ENCODE measurements at places on chromosomes 16 and 17.
A peak's percentile ranks its signal among the peaks of the same experiment; 100 is the strongest.

- no peak for DNase-seq
Observed at GRCh38 chr17:61806081-61806828, 57.1 kb downstream of the BRIP1 start.

DNA sequence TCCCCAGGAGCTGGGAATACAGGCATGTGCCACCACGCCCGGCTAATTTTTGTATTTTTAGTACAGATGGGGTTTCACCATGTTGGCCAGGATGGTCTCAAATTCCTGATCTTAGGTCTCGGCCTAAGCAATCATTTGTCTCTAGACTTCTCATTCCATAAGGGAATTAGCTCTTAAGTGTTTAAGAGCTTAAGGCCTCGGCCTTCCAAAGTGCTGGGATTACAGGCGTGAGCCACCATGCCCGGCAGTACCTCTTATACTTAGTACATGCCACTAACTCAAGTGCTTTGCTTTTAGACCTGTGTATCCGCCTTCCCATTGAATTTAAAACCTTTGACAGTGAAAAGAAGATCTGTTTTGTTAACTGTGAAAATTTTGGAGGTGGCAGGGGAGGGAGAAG, 16.6 kb upstream of the IL21R start:
- no peak for DNase-seq

DNA sequence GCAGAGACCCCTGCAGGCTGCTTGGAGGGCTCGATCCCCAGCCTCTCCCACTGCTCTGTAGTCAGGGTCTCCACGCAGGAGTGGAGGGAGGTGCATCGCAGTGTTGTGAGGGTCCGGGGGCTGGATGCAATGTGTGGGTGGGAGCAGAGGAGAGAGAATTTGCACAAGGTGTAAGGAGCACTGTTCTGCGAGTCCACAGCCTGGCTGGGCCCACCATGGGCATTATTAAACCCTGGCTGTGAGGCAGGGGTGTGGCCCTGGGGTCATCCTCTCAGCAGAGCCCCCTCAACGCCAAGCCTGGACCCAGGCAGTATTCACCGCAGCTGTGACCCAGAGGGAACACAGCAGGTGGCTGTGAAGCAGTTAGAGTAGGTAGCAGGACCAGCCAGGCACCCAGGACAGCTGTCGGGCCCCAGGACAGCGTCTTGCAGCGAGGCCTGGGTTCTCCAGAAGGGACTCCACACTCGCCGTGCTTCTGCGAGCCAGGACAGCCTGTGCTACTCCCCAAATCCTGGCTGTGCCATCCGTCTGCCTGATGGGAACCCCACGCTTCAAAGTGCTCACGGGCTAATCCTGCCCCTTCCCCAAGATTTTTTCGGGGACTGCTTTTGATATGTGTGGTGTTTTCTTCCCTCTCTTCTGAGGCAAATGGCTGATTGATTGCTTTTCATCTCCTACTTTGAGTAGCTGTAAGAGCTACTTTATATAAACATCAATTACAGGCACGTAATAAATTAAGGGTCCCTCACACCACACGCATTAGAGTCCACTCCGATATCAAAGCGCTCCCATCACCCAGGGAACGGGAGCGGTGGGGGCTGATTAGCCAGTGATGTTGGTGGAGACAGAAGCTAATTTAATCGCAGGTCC, 100.9 kb upstream of the GSE1 start:
- DNase-seq: no peak

GRCh38 chr16:67563708-67564468, 1.6 kb downstream of the CTCF start:
- no peak for DNase-seq

DNA sequence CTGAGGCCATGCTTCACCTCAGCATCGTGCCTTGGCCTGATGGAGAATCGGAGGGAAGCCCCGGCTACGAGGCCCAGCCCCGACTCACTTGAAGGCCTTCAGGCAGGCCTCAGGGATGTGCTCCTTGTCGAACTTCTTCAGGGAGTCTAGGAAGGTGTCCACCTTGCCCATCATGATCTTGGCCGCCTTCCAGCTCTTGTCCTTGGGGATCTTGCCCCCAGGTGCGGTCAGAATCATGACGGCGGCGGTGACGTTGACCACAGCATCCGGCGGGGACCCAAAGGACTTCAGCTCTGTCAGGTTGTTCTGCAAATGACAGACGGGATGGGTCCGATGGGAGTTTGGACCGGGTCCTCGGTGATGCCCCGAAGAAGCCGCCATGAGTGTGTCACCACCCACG, 81.2 kb downstream of the PGS1 start:
- DNase-seq: peak; percentile 41

- no peak for DNase-seq
Observed at GRCh38 chr17:39981207-39981741, 667 bp downstream of the PSMD3 start.

DNA sequence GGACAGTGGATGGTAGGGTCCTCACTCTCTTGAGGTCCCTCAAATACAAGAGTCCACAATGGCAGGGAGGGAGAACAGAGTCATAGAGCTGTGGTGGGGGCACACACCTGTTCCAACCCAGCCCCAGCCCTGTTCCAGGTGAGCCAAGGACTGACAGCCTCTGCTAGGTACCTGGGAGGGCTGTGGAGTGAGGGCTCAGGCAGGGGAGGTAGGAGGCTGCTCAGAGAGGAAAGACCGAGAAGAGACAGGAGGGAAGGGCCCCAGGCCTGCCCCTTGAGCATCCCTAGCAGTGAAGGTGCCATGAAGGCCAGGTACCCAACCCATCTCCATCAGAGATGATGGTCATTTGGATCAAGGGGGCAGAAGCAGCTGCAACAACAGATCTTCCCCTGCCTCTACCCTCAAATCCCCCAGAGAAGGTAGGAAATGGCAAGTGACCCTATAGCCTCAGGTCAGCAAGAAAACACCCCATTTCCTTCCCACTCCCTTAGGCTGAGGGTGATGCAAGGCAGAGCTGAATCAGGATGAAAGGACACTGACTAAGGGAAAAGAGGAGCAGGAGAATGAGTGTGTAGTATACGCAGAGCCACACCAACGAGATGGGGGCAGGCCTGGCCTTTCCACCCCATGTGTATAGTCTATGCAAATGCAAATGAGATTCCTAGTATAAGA, 28.6 kb downstream of the CD300LG start:
- no peak for DNase-seq

DNA sequence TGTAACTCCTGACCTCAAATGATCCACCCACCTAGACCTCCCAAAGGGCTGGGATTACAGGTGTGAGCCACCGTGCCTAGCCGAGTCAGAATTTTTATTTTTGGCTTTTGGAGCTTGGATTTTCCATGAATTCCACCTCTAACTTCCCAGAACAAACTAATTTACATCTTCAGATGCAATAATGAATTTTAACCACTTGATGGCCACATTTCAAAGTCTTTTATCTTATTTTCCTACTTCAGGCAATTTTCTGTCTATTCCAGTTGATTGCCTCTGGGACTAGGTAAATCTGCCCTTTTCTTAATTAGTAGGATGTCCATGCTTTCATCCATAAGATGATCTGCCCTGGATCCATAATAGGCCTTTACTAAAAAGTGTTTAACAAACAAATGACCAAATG, 156.4 kb upstream of the ANKFN1 start:
- no peak for DNase-seq

DNA sequence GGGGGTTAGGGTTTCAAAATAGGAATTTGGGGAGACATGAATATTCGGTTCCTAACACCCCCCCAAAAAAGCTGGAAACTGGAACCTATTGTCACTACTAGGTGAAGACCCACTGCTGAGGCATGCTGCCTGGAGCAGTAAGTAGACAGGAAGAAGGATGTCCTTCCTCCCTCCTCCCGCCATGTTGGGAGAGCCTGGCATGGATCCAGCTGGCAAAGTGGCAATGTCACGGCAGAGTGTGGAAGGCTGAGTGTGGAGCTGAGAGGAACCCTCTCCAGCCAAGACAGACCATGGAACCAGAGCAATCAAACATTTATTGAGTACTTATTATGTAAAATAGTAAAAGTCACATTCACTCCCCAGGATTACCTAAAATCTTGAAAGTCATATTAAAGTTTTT, 49.0 kb downstream of the CCDC182 start:
- DNase-seq: no peak

DNA sequence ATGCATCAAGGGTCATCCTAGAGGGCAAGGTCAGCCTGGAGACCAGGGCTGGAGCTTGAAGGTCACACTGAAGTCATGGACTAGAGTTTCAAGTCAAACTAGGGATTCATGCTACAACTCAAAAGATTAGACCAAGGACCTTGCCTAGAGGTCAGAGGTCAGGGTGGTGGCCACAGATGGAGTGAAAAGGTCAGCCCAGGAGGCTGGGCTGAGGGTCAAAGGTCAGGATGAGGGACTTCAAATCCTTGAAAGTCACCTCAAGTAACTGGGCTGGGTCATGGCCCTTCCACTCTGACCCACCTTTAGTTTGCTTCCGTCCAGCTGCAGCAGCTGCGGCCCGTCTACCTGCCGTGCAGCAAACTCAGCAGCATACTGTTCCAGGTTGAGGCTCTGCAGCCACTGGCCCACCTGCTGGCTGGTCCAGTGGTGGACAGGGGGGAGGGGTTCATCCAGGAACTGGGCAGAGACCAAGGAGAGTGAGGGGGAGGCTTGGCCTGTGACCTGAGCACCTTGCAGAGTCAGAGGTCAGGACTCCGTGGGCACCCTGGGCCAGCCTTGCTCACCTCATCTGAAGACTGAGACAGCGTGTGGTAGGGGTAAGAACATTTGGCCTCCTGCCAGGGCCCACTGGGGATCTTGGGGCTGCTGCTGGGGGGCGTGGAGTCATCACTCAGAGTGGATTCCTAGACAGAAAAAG, 16.2 kb downstream of the SAMD14 start:
- DNase-seq: no peak

DNA sequence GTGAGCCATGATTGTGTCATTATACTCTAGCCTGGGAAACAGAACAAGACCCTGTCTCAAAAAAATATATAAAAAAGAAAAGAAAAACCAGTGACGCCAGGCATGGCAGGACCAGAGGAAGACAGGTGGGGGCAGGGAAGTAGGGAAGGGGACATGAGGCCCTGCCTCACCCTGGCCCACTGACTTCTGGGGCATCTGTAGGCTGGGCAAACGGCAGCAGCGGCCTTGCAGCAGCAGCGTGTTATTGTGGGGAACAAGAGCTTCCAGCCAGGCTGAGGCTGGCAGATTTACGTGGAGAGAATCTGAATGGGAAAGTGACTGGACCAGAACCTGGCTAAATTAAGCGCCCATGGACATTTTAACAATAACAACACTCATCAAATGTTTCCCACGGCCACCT, 19.4 kb downstream of the CMTM4 start:
- DNase-seq: no peak

GRCh38 chr17:45336390-45337182, 19.8 kb upstream of the MAP3K14 start:
- no peak for DNase-seq

- DNase-seq: peak; percentile 45
Observed at GRCh38 chr16:24668481-24669061, 60.9 kb upstream of the TNRC6A start.

DNA sequence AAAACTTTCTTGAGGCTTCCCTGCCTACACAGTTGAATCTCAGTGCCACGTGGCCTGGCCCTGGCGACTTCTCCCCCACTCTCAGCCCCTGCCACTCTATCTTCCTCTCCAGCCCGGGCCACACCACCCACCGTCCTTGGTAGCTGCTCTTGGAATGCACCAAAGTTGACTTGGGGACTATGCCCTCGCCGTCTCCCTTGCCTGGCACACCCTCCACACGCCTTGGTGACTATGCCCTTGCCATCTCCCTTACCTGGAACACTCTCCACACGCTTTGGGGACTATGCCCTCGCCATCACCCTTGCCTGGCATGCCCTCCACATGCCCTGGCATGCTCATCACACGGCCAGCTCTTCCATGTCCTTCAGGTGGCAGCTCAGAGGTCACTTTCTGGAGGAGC, 15.5 kb upstream of the TVP23A start:
- DNase-seq: no peak

GRCh38 chr17:43790311-43790940, 10.2 kb downstream of the CFAP97D1 start:
- DNase-seq: no peak

DNA sequence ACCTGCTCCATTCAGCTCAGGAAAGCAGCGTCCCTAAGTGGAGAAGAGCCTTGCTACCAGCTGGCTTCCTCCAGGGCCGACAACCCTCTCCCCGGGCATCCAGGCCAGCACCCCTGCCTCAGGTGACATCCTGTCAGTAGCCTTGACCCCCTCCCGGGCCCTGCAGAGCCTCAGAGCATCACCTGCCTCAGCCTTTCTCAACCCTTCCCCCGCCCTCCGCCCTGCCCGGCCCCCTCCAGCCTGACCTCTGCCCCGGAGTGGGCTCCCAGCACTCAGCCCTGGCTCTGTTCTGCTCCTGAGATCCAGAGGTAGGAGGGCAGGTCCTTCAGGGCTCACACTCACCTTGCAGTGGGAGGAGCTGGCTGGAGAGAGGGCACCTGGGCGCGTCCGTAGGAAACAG, 73.8 kb upstream of the METRNL start:
- DNase-seq: no peak

GRCh38 chr17:2962729-2963128, 100.7 kb downstream of the OR1D5 start:
- DNase-seq: no peak

- no peak for DNase-seq
Observed at GRCh38 chr17:76189741-76190140, 48.7 kb upstream of the FOXJ1 start.

- DNase-seq: no peak
Observed at GRCh38 chr17:21242026-21242697, 11.0 kb downstream of the NATD1 start.

GRCh38 chr17:77375917-77376651, 235.3 kb downstream of the SEC14L1 start:
- DNase-seq: no peak

DNA sequence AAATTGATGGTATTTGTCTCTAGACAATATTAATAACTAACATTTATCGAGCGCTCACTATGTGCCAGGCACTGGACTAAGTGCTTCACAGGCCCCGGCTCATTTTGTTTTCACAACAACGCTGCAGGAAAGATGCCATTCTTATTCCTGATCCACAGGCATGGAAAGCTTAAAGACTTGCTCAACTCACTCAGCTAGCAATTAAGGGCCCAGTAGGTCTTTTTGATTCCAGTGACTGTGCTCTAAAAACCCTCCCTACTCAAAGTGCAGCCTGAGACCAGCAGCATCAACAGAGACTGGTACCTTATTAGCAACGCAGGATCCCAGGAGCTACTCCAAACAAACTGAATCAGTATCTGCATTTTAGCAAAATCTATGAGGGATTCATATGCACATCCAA, 35.3 kb downstream of the CUEDC1 start:
- DNase-seq: no peak

DNA sequence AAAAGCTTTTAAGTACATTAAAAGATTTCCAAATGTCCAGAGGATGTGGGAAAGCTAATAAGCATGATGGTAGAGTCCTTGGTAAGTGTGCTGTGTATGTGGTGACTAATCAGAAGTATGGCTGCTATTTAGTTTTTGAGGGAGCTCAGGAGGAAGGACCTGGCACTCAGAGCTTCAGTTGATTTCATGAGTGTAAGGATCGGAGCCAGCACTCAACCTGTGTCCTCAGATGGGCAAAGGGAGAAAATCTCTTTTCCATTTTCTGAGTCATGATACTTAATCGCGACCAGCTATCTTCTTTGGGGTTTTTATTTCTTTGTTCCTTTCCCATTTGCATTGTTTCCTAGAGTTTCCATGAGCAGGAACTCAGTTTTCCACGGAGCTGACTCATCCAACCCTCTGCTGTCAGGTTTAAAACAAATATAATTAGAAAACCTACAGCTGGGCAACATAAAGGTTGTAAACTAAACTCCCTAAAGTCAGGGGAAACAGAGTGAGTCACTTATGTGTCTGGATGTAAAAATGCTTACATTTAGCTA, 125.4 kb downstream of the MAP2K6 start:
- no peak for DNase-seq

GRCh38 chr17:343211-343610, 9.4 kb downstream of the RPH3AL start:
- DNase-seq: no peak

GRCh38 chr17:49624896-49625295, 49.2 kb downstream of the NXPH3 start:
- DNase-seq: no peak

Measured in heart left ventricle (tissue), 16 donors.